ENCODE measurements at places on chromosomes 6 and 20. TPM values are rescaled to one million over a fixed set of nuclear protein-coding genes. Genes with fewer than 3 reads are reported as not detected.
A peak's percentile ranks its signal among the peaks of the same experiment; 100 is the strongest.

DNA sequence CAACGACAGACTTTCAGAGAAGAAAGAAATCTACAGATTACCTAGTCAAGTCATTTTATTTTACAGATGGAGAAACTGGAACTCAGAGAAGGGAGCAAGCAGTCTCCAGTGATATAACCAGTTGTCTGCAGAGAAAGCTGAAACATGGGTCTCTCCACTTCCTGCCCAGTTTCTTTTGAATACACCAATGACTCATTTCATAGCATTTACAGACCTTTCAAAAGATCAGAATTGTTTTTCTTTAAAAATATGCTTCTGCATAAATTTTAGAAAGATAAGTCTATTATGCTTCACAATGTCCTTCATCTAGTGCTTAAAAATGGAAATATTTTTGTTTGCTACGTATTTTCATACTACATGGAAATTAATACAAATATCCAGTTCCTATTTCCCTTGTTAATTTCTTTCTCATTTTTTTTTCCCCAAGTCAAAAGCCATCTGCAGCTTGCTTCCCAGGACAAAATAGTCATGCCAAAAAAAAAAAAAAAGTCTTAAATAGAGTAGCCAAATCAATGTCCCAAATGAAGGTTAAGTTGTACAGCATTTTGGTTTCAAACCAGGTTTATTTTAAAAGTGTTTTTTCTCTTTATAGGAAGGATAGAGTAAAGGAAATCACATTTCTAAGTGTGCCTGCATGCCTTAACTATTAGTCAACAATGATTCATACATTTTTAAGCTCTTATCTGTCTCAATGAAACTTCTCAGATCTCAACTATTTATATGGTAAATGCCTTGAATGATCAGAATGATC lies 36.9 kb downstream of the ARHGAP18 start:
- peak overlapping the region; percentile 59 for H3K4me3 ChIP-seq
- no peaks in the 10 kb centered on the region for H3K36me3 ChIP-seq
- peak; percentile 24 for DNase-seq
- H3K27ac ChIP-seq: peak overlapping the region; percentile 92

DNA sequence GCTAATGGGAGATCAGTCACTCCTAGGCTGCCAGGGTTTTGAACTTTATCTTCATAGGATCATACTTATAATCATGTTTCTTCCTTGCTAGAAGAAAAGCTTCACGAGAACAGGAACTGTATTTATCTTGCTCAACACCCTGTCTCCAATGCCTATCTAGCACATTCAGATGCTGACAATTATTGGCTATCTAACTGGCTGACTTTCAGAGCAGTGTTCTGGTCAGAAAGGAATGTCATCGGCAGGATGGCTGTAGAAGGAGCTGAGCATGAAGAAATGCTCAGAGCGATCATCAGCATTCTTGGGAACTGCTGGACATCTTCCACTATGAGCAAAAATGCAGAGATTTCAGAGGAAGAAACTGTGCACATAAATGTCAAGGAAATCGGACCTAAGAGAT lies 628.0 kb upstream of the NRSN1 start:
- no peak for DNase-seq
- H3K4me1 ChIP-seq: no peaks in the 10 kb centered on the region
- H3K27me3 ChIP-seq: no peaks in the 10 kb centered on the region
- H3K27ac ChIP-seq: no peak overlapping the region
- no peak overlapping the region for H3K4me3 ChIP-seq

GRCh38 chr6:30769088-30769852 lies 24.9 kb upstream of the IER3 start:
- peaks cover 86% of the 10 kb centered on the region for H3K4me1 ChIP-seq
- peak; percentile 90 for DNase-seq
- H3K27me3 ChIP-seq: no peaks in the 10 kb centered on the region
- H3K27ac ChIP-seq: peak overlapping the region; percentile 98
- H3K4me3 ChIP-seq: peak overlapping the region; percentile 63

The SLC35F1 gene
- total RNA-seq: 0.18 TPM
